ENCODE measurements at places on chromosomes 13 and 19. TPM values are rescaled to one million over a fixed set of nuclear protein-coding genes. Genes with fewer than 3 reads are reported as not detected.

- DNase-seq, result no peak
These were observed 169.8 kb downstream of the SHISA2 start for GRCh38 chr13:25881971-25882451.

DNA sequence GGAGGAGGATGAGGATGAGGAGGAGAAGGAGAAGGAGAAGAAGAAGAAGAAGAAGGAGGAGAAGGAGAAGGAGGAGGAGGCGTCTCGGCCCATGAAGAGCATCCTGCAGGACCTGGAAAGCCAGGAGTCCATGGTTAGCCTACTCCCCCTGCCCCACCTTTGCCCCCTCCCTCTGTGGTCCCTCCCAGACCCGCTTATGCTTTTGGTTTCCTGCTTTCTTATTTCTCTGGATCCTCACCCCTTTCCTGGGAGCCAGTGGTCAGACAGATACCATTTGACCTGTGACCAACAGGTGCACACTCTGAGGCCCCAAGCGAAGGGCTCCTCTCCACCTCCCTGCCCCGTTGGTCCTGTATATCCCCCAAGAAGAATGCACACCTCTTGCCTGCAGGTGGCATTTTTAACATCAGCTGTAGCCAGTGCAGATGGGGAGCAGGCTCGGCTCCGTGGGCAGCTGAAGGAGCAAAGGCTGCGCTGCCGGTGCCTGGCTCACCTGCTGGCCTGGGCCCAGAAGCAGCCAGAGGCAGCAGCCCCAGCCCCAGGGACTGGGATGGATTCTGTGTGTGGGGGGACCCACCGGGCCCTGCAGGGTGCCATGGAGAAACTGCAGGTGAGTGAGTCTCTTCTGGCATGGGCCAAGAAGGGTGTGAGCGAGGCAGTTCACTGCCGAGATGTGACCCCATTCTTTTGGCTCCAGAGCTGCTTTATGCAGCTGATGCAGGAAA lies 32.1 kb upstream of the ZNF492 start:
- no peak for DNase-seq

- DNase-seq, result no peak
These were observed 10.6 kb downstream of the NFIX start for GRCh38 chr19:13005861-13006370.

Gene SCAF1
- polyA plus RNA-seq, result 8.9 TPM

Gene CYP2F1
- polyA plus RNA-seq, result 0.30 TPM

Gene ZNF865
- 6.3 TPM for polyA plus RNA-seq
